ENCODE measurements at places on chromosomes 16 and 17. TPM values are rescaled to one million over a fixed set of nuclear protein-coding genes. Genes with fewer than 3 reads are reported as not detected.

GRCh38 chr16:73216932-73217331 lies 169.0 kb upstream of the ZFHX3 start:
- no peak for DNase-seq

DNA sequence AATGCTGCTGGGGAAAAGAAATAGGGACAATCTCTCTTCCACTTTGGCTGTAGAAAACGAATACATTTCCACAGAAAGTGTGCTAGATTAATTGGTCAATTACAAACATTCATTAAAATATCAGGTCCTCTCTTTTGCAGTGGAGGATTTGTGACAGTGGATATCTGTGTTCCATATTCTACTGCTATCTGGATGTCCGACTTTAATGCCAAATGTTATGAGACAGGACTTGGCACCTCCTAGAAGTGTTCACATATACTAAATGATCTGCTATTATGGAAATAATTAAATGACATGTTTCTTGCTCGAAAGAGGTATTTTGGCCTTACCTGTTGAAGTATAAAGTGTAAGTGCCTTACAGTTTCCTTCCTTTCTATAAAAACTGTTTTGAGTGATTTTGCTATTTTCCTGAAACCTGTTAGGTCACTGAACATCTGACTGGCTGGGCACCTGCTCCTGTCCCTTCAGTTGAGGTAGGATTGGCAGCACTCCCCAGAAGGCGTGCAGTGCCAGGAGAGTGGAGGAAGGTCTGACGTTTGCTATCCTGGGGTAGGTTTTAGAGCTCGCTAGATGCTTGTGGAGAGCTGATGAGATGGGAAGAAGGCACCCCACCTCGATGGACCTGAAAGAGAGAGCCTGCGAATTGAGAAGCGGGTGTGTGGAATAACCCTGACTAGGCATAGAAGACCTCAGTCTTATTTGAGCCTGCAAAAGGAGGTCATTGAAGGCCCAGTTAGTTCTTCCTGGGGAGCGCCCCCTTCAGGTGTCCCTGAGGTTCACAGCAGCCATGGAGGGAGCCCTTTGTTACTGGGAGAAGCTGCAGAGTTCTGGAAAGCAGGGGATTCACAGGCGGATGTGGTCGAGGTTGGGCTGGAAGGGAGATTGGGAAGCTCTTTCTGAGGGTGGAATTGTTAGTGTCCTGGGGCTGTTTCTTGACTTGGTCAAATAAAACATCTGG lies 159.4 kb upstream of the ZNF267 start:
- DNase-seq = no peak

DNA sequence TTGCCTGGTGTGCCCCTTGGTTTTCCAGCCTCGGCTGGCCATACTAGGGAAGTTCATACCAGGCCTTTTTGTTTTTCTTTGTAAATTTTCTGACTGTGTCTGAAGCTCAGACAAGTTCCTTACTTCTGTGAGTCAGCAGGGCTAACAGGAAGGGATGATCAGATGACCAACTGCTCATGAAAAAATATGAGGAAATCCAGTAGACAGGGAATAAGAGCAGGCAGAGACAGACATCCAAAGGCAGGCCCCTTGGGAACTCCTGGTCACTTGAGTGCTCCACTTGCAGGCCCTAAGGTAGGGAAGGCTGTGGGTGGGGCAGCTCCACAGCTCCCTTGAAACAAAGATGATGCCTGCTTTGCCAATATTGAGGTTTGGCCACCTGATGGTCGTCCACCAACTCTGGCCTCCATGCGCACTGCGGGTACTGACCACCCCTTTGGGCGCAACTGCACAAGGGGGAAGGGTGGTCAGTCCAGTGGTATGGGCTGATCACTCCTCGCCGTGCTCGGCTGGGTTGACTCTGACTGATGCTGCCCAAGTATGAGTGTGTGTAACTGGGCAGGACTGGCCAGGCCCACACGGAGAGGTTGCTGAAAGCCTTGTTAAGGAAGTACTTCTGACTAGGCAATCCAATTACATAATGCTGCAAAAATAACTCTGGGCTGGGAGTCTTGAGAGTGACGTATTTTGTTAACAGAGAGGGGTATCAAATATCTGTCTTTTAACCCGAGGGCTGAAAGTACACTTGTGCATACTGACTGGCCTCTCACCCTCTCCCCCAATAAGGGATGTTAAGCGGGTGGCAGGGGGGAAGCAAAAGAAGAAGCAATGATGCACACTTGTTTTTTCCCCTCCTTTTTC lies 20.8 kb upstream of the ZFHX3 start:
- no peak for DNase-seq

- DNase-seq = no peak
These were observed 6.0 kb upstream of the TMEM220 start for GRCh38 chr17:10735821-10736220.

The CD79B gene
- total RNA-seq = 21.7 TPM

The GRIN2C gene
- total RNA-seq = 0.18 TPM

The CRYBA1 gene
- total RNA-seq = not detected

The CD300LB gene
- not detected for total RNA-seq

The SPNS2 gene
- 4.0 TPM for total RNA-seq

The PRR35 gene
- total RNA-seq = not detected

The RNF222 gene
- total RNA-seq = 0.29 TPM
